ENCODE measurements at places on chromosomes 3 and 15. TPM values are rescaled to one million over a fixed set of nuclear protein-coding genes. Genes with fewer than 3 reads are reported as not detected.

The GOLGA6L7 gene
- not detected for total RNA-seq

The ROPN1 gene
- total RNA-seq = not detected

DNA sequence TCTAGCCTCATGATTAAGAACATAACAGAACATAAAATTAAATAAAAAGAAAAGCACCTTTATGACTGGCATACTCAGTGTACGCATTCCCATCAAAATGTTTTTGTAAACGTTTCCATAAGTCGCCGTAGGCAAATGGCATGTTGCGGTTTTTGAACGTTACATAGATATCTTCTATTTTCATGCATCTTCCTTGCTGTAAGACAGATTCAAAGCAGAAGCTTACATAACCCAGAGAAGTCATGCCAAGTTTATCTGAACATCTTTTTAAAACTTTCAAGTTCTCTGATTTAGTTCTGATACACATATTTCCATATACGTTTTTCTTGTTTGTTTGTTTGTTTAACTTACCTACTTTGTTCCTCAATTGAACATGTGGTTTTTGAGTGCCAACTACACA is 388.6 kb downstream of the GABRG3 start:
- no peaks in the 10 kb centered on the region for H3K27me3 ChIP-seq
- no peak for DNase-seq
- no peaks in the 10 kb centered on the region for H3K36me3 ChIP-seq
- H3K27ac ChIP-seq = no peak overlapping the region
- no peaks in the 10 kb centered on the region for H3K4me1 ChIP-seq

DNA sequence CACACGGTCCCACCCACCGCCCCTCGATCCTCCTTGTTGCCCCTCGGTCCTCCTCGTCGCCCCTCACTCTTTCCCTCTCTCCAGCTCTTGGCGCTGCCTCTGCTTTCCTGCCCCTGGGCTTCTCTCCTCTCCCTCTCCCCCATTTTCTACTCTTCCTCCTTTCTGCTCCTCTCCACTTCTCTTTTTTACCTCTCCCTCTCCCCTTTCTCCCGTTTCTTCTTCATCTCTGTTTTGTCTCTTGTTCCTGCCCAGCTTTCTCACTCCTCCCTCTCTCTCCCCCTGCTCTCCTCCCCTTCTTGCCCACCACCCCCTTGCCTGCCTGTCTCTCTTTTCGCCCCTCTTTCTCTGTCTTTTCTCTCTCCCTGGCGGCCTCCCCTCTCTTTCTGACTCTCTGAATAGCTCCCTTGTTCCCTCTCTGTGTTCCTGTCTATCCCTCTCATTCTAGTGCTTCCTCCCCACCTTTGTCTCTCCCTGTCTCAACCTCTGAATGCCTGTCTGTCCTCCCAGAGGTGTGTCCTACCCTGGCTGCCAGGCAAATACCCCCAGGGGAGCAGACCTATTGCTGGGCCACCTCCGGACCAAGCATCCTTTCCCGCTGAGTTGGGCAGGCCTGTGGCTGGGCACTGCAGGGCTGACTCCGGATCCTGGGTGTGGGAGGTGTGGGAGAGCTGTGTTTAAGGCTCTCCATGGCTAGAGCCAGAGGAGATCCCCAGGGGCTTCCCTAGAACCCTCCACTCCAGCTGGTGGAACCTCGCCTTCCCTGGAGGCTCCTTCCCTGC is 41.0 kb downstream of the EPHB3 start:
- H3K27me3 ChIP-seq = peaks cover 46% of the 10 kb centered on the region
- H3K4me1 ChIP-seq = peaks cover 7% of the 10 kb centered on the region
- no peak for DNase-seq
- no peak overlapping the region for H3K27ac ChIP-seq
- no peak overlapping the region for H3K4me3 ChIP-seq

- H3K27me3 ChIP-seq = no peaks in the 10 kb centered on the region
- H3K4me1 ChIP-seq = peaks cover 76% of the 10 kb centered on the region
- peak overlapping the region; percentile 90 for H3K27ac ChIP-seq
- H3K36me3 ChIP-seq = peaks cover 10% of the 10 kb centered on the region
- peak; percentile 60 for DNase-seq
- peak overlapping the region; percentile 72 for H3K4me3 ChIP-seq
Measured at GRCh38 chr3:58388550-58389091, 45.0 kb downstream of the PDHB start.

The FAM107A gene
- not detected for total RNA-seq

DNA sequence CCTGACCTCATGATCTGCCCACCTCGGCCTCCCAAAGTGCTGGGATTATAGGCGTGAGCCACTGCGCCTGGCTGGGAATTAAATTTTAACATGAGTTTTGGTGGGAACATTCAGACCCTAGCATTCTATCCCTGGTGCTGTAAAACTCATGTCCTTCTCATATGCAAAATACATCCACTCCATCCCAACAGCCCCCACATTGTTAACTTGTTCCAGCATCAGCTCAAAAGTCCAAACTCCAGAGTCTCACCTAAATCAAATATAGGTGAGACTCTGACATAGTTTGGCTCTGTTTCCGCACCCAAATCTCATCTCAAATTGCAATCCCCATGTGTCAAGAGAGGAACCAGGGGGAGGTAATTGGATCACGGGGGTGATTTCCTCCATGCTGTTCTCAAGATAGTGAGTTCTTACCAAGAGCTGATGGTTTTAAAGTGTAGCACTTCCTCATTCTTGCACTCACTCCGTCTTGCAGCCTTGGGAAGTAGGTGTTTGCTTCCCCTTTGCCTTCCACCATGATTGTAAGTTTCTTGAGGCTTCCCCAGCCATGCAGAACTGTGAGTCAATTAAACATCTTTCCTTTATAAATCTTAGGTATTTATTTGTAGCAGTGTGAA is 96.2 kb upstream of the PLCL2 start:
- peaks cover 23% of the 10 kb centered on the region for H3K4me1 ChIP-seq
- no peaks in the 10 kb centered on the region for H3K36me3 ChIP-seq
- peaks cover 4% of the 10 kb centered on the region for H3K27me3 ChIP-seq
- no peak overlapping the region for H3K4me3 ChIP-seq
- no peak overlapping the region for H3K27ac ChIP-seq

GRCh38 chr3:172159962-172160538 is 120.7 kb downstream of the FNDC3B start:
- H3K27ac ChIP-seq = peak overlapping the region; percentile 64
- no peak for DNase-seq
- H3K4me1 ChIP-seq = peaks cover 66% of the 10 kb centered on the region

The SLC15A2 gene
- not detected for total RNA-seq

The DPPA2 gene
- not detected for total RNA-seq

DNA sequence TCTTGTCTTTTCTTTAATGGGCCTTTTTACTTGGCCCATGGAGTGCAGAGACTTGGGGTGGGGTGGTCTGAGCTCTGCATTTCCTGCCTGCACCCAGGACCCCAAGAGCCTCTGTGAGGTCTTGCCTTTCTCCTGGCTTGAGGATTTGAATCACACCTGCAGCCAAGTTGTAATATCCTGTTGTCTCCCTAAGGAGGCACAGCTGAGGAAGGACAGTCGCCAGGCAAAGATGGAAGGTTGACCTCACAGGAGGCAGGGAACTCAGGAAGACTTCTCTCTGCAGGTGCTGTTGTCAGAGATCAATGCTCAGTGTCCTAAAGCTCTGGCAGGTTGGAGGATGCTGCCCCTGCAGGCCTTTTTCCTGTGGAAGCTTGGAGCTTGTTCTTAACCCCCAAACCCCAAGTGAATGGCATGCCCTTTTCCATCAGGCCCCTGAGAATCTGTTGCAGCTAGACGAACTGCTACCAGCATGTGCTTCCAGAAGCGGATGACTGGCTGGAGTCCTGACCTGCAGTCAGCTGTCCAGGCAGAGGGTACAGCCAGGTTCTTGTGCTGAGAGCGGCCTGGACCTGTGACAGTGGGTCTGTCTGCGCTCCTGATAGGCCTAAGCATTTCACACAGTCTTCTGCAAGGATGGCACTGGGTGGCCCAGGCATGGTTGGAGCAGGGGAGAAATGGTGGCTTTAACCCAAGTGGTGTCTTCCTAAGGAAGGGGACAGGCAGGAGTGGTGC is 120.0 kb downstream of the EEFSEC start:
- peaks cover 39% of the 10 kb centered on the region for H3K4me1 ChIP-seq
- H3K27ac ChIP-seq = no peak overlapping the region
- no peaks in the 10 kb centered on the region for H3K27me3 ChIP-seq
- no peak overlapping the region for H3K4me3 ChIP-seq

The PPP4R2 gene
- 77.6 TPM for total RNA-seq

The ZNF385D gene
- total RNA-seq = 6.4 TPM

The IQCF5 gene
- not detected for total RNA-seq

DNA sequence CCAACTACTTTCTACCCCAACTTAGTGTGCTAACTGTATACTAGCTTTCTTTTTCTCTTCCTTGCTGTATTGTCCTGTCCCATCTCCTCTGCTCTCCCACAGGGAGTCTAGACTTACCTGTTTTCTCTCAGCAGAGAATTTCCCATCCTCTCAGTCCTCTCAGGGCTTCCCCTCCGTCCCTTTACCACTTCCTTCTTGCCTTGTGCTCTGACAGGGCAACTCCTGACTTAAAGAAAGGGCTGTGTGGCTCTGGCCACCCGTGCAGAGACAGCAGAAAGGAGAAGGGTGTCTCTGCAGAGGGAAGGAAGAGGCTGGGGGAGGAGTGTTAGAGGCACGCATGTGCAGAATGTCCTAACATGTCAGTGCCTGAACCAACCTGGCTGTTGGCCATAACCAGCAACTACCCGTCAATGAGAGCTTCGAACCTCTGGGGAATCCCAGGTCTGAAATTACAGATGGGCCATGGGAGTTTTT is at the start of gene GCSAM:
Gene GCSAM, minus strand, starts transcription at position 274 of the 474 bp plus-strand sequence. Its CDS starts 128 bp downstream, at position 146.
- no peak within 1 kb of the TSS for H3K27ac ChIP-seq
- H3K36me3 ChIP-seq = no peaks in the 10 kb centered on the region
- no peaks in the 10 kb centered on the region for H3K27me3 ChIP-seq
- H3K4me1 ChIP-seq = peaks cover 22% of the 10 kb centered on the region

GRCh38 chr3:104856741-104857140 is 510.0 kb upstream of the ALCAM start:
- no peak overlapping the region for H3K4me3 ChIP-seq
- no peak for DNase-seq
- no peaks in the 10 kb centered on the region for H3K27me3 ChIP-seq
- H3K4me1 ChIP-seq = peaks cover 25% of the 10 kb centered on the region

The DNAJA4 gene
- total RNA-seq = 0.33 TPM

The A4GNT gene
- total RNA-seq = not detected

The FRMD4B gene
- total RNA-seq = not detected

GRCh38 chr15:38868326-38869114 is 303.9 kb upstream of the RASGRP1 start:
- H3K36me3 ChIP-seq = peaks cover 34% of the 10 kb centered on the region
- DNase-seq = peak; percentile 92
- H3K27ac ChIP-seq = peak overlapping the region; percentile 97

DNA sequence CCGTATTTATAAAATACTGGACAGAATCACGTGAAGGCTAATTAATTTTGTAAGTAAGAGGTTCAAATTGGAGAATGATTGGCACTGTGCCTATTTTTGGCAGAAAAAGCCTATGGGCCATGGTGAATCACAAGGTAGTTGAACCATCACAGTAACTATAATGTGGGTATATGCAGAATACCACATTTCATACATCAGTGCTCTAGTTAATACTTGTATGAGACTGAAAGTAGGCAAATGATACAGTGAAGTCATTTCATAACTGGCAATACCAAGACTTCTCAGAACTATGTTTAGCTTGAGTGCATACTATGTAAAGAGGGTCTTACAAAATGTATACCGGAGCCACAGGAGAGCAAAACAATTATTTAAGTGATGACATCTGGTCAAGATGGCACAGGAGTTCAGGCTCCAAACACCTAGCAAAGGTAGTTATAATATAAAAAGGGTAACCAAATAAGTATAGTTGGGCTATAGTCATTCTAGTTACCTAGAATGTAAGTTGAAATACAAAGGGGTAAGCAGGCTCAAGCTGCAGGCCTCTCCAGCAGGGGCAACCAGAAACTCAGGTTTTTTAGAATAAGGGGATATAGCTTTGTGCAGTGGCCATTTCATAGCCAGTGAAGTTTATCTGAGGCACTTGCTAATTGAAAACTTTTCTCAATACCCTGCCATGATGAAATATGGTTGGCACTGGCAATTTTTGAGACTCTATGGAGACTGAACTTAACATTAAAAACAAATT is 19.1 kb downstream of the GPR160 start:
- H3K4me3 ChIP-seq = no peak overlapping the region
- peaks cover 6% of the 10 kb centered on the region for H3K4me1 ChIP-seq
- H3K36me3 ChIP-seq = no peaks in the 10 kb centered on the region
- no peak overlapping the region for H3K27ac ChIP-seq
- no peak for DNase-seq

DNA sequence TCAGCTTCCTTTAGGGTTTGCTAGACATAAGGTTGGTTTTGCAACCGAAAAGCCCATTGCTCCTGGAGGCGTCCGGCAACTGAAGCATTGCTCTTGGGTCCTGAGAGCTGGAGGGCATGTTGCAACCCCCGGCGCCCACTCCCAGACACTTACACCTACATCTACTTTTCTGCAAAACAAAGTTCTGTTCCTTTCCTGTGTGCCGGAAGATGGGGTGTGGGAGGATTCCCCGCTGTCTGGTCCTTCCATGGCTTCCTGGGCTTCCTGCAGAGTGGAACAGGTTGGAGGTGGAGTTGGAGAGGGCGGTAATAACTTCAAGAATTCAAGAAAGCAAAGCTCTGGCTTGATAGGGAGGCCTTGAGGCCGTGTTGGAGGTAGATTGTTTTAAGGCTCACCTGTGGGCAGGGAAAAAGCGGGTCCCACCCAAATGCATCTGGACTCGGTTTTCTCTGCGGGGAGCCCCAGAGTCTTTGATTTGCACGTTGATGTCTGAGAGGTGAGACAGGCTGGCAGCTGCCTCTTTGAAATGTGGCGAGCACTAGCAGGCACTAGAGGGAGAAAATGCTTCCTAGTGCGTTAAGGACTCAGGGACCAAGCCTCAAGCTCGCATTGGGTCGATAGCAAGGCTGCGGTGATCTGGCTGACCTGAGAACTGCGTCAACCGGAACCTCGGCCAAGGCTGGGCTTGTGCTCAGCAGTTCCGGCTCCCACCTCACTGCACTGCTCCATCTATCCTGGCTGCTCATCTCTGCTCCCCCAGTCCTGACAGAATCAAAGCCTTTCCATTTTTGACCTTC is 39.5 kb downstream of the NR2F2 start:
- no peak overlapping the region for H3K4me3 ChIP-seq
- peaks cover 11% of the 10 kb centered on the region for H3K4me1 ChIP-seq
- DNase-seq = no peak
- H3K36me3 ChIP-seq = peaks cover 8% of the 10 kb centered on the region

DNA sequence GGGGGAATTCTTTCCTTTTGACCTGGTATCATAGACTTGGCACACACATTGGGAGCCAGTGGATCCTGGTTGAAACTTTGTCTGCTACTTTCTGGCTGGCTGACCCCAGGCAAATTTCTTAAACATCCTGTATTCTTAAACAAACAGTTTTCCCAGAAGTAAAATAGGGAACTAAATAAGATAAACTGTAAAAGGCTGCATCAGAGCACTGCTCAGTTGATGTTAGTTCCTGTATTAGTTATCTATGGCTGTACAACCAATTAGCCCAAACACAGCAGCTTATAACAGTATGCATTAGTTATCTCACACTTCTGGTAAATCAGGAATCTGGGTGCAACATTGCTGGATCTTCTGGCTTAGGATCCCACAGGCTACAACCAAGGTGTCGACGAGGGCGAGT is 73.1 kb upstream of the SLCO3A1 start:
- no peak overlapping the region for H3K4me3 ChIP-seq
- no peak for DNase-seq
- peaks cover 2% of the 10 kb centered on the region for H3K27me3 ChIP-seq
- H3K4me1 ChIP-seq = no peaks in the 10 kb centered on the region
- H3K36me3 ChIP-seq = no peaks in the 10 kb centered on the region

- H3K4me1 ChIP-seq = no peaks in the 10 kb centered on the region
- DNase-seq = no peak
- H3K4me3 ChIP-seq = no peak overlapping the region
- H3K36me3 ChIP-seq = no peaks in the 10 kb centered on the region
- H3K27me3 ChIP-seq = no peaks in the 10 kb centered on the region
Measured at GRCh38 chr3:66644549-66644948, 143.7 kb upstream of the LRIG1 start.

The EPHB3 gene
- total RNA-seq = 5.3 TPM
